Right ventricle myocardium inferior (tissue), 1 donor: ENCODE measurements at places on chromosomes 12 and 14. TPM values are rescaled to one million over a fixed set of nuclear protein-coding genes. Genes with fewer than 3 reads are reported as not detected.

OAS3 gene
- total RNA-seq, result 5.7 TPM

DNA sequence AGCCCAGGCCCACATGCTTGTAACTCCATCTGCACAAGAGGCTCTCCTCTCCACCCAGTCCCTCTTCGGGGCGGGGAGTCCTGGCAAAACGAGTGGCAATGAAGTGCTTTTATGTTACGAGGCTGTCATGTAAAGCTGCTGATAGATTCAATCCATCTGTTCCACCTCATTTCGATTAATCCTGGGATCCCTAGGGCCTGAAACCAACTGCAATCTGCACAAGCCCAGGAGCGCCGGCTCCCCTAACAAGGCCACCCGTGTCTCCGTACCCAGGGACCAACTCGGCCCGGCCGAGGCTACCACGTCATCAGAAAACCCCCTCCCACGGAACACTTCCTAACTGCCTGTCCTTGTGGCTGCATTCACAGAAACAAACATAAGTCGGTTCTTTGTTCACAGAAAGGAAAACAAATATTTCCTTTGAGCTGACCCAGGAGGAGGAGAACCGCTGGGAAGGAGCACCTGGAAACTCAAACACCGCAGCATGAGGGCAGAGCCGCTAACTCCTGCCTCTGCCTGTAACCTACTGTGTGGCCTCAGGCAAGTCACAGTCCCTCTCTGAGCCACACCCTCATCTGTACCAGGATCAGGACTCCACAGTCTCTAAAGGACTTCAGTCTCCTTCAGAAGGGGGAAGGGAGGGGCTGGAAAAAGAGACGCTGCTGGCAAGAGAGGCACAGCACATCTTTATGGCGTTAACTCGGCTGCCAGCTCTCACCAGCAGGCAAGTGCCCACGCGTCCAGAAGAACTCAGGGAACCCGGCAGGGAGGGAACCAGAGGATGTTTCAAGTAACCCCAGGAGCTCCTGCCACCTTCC, 47.8 kb downstream of the CCDC88C start:
- no peak for DNase-seq

SDS gene
- total RNA-seq, result not detected

GRCh38 chr12:81416571-81416970, 338.7 kb downstream of the ACSS3 start:
- DNase-seq, result no peak

DNA sequence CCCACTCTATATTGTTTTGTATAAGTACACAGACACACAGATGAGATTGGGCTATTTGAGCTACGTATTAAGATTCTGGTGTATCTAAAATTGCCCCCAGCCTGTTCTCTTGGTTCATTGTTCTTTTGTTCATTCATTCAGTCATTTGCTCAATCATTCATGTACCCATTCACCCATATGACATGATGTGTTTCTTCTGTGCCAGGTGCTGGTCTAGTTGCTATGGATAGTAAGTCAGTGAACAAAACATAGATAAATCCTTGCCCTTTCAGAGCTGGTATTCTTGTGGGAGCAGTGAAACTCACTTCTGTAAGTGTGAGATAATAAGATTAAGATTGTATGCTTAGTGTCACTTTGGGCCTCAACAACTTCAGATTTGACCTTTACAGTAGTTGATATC, 191.3 kb downstream of the TMTC2 start:
- no peak for DNase-seq

- DNase-seq, result no peak
Measured at GRCh38 chr12:113418213-113418879, 3.8 kb upstream of the SDSL start.

RDH12 gene
- total RNA-seq, result not detected
